ENCODE measurements at places on chromosomes 11 and 22.

DNA sequence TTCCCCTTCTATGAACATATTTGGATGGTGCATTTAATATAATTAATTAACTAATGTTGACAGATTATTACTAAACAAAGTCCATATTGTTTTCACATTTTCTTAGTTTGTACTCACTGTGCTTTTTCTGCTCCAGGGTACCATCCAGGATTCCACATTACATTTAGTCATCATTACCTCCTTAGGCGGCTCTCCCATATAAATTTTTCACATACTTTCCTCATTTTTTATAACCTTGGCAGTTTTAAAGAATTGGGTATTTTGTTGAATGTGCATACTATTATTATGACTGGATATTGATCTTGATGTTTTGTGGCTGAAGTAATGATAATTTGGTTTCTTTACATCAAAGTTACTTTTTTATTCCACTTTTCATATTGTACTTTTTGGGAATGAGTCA is 755.6 kb upstream of the ANO3 start:
- DNase-seq, result no peak

- DNase-seq, result no peak
These were observed 2.3 kb upstream of the CEP295 start for GRCh38 chr11:93659196-93659595.

- no peak for DNase-seq
These were observed 29.3 kb downstream of the NAT10 start for GRCh38 chr11:34134765-34135164.

GRCh38 chr11:85551881-85552280 is 75.3 kb downstream of the DLG2 start:
- no peak for DNase-seq

- DNase-seq, result no peak
These were observed 1495.0 kb downstream of the BRD1 start for GRCh38 chr22:48332438-48333322.

Data from LHCN-M2 (cell line).